Thoracic aorta (tissue), 2 donors: ENCODE measurements at places on chromosomes 11 and 22.

DNA sequence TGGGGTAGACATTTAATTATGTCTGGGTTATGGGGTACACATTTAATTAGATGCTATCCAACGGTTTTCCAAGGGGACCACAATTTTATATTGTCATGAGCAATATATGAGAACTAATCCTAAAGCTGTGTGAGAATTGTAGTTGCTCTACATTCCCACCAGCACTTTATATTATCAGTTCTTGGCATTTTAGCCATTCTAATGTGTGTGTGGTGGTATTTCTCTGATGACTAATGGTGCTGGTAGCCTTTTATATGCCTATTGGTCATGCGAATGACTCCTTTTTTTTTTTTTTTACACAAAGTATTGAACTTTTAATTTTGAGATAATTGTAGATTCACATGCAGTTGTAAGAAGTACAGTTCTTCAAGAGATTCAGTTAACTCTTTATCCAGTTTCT, 26.2 kb downstream of the TMEM135 start:
- DNase-seq: no peak

DNA sequence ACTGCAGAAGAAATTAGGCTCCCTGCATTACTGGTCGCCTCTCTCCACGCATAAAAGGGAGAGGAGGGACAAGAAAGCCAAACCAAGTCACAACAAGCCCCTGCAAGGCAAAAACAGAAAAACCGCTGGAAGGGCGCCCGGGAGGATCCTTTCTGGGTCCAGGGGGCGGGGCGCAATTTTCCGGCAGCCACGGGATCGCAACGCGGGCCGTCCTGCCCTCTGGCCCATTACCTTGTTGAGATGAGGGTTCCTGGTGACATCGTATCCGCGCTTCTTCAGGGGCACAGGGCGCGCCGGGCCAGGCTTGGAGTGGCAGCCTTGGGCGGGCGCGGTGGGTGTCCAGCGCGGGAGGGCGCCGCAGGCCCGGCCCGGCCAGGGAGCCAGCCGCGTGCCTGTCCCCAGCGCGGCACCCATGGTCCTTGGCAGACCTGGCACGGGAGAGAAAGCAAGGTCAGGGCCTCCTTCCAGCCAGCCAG, 847 bp downstream of the ME3 start:
- DNase-seq: no peak

DNA sequence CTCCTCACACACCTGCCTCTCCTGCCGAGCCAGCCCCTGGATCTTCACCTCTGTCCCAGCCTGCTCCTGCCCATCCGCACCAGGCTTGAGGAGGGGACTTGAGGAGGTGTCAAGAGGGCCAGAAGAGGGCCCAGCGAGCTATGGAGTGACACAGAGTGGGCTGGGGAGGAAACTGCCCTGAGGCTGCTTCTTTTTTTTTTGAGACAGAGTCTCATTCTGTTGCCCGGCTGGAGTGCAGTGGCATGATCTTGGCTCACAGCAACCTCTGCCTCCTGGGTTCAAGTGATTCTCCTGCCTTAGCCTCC, 21.9 kb upstream of the CDON start:
- DNase-seq: no peak

GRCh38 chr11:61377461-61378160, 14.8 kb upstream of the TMEM216 start:
- DNase-seq: no peak

DNA sequence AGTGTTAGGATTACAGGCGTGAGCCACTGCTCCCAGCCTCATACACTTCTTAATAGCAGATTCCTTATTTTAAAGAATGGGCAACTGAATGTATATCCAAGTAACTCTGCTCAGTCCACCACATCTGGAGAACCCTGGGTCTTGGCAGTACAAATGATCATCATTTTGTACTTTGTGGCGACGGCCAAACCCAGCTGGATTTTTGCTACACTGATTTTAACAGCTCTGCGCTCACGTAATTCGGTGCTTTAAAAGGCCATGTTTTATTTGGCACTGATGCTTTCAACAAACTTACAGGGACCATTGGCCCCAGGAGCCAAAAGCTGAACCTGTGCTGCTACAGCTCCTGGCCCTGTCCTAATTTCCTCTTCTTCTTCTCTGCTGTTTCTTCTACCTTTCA, 60.8 kb upstream of the PDE3B start:
- no peak for DNase-seq

- DNase-seq: no peak
These were observed 1.7 kb downstream of the C2CD2L start for GRCh38 chr11:119108857-119109221.
